ENCODE measurements at places on chromosomes 1 and 21. TPM values are rescaled to one million over a fixed set of nuclear protein-coding genes. Genes with fewer than 3 reads are reported as not detected.
A peak's percentile ranks its signal among the peaks of the same experiment; 100 is the strongest.

DNA sequence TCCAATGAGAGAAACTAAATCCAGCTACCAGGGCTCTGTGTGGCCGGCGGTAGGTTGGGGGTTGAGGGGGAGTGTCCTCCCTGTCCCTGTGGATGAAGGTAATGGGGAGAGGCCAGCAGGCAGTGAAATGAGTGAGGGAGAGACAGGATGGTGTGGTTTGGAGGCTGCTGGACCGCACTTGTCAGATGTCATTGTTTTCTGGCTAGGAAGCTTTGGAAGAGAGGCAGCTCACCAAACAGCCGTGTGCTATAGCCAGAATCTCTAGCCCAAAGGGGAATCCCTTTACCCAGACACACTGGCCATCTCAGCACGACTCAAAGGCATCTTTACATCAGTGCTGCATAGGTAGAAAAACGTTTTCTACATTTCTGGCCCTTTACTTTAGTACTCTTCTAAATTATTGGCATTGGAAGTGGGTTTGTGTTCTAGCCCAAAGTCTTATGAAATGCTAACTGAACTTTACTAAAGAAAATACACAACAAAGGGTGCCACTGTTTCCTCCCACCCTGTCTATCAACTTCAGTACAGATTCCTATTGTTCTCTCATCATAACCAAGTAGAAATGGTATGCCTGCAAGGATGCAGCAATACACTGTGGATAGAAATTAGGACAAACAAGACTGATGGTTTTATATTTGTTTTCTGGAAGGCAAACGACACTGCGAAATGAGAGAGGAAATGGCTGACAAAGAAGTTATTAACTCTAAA, 95.9 kb upstream of the COA6 start:
- peak; percentile 40 for DNase-seq

- no peak for DNase-seq
Measured at GRCh38 chr1:77040826-77041225, 173.5 kb downstream of the ST6GALNAC5 start.

DNA sequence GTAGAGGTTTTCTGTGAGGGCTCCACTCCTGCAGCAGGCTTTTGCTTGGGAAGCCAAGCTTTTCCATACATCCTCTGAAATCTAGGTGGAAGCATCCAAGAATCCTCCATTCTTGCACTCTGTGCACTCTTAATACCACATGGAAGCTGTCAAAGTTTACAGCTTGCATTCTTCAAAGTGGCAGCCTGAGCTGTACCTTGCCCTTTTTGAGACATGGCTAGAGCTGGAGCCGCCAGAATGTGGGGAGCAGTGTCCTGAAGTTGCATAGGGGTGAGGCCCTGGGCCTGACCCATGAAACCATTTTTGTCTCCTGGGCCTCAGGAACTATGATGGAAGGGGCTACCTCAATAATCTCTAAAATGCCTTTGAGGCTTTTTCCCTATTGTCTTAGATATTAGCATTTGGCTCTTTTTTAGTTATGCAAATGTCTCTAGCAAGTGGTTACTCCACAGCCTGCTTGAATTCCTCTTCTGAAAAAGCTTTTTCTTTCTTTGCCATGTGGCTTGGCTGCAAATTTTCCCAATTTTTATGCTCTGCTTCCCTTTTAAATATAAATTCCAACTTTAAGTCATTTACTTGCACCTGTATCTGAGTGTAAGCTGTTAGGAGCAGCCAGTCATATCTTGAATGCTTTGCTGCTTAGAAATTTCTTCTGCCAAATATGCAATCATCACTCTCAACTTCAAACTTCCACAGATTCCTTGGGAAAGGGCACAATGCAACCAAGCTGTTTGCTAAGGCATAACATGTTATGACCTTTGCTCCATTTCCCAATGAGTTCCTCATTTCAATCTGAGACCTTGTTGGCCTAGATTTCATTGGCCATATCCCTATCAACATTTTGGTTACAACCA, 92.1 kb upstream of the ARTN start:
- no peak for DNase-seq

GRCh38 chr1:228861832-228862180, 126.5 kb downstream of the RHOU start:
- DNase-seq = no peak

GRCh38 chr1:198764748-198765147, 125.9 kb downstream of the PTPRC start:
- no peak for DNase-seq

Gene KCNN3
- total RNA-seq = 4.2 TPM
